ENCODE measurements at places on chromosomes 6 and 20.
A peak's percentile ranks its signal among the peaks of the same experiment; 100 is the strongest.

DNA sequence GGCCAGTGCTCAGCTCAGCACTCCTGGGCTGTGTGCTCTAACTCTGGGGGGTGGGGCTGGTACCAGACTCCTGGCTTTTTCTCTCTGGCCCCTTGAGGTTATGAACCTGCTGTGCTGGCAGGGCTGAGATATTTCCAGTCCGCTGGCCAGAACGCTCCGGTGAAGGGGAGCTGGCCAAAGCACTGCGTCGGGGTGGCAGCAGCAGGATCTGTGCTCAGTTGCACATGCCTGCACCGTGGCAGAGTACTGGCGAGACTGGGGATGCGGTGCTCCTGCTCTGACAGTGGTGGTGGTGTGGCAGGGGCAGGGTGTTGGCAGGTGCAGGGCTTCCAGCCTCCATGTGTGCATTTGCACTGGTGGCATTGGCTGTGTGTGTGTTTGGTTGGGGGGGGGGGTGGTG is 374.4 kb downstream of the PHF3 start:
- peak; percentile 10 for DNase-seq

- DNase-seq = no peak
These were observed 38.1 kb downstream of the BICRAL start for GRCh38 chr6:42819803-42820511.

GRCh38 chr6:170051229-170052172 is 239.4 kb downstream of the DLL1 start:
- no peak for DNase-seq

DNA sequence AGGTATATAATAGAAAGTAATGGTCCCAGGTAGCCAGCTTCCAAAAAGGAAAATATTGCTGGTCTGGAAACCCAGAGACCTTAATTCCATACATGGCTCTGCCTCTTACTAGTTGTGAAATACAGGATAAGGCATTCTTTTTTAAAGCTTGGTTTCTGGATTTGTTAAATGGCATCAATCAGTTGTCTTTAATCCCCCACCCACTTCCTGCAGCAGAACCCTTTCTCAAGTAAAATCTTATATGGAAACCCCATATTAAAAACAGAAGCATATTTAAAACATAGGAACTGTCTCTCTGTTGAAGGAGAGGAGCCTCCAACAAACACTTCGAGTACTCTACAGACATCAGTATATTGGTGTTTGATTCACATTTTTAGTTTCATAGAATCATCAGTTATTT is 6.2 kb upstream of the LCA5 start:
- DNase-seq = no peak

DNA sequence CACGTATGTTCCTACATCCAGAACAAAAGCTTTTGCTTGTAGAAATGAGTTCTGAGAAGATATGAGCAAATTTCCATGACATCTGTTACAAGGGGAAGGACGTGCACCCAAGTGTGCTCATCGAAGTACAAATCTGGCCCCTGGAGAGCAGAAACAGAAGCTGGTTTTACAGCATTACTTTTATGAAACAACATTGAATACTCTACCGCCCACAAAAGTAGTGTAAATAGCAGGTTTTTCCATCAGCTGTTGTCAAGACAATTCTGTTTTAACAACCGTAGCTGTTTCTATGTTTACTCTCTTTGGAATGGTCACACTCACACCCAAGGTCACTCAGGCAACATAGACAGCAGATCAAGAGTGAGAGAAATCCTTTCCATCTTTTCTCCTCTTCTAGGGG is 114.2 kb upstream of the SSTR4 start:
- no peak for DNase-seq

GRCh38 chr6:108782179-108783041 is 65.8 kb upstream of the ARMC2 start:
- DNase-seq = peak; percentile 68

DNA sequence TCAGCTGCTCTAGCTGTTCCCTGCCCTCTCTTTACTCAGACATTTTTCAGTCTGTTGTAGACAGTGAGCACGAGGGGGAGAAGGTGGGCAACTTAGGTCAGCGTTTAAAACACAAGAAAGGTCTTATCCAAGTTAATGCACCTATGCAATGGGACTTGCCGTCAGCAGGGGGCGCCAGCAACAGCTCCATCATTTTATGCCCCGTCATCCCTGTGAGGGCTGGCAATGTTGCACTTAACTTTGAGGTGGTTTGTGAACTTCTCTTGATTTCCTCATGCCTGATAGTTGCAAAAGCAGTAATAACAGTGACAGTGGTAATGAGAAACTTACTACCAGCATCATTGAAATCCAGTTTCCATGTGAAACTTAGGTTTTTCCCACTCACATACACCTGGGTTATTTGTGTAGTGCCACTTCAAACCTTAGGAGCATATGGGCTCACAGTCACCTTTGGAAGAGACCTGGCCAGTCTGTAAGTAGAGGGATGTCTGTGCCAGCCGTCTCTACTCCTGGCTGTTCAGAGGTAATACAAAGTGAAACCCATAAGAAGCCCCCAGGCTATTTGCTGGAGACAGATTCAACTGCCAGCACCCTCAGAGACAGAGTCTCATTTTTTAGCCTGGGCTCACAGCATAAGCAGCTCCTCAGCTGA is 44.9 kb upstream of the ID1 start:
- DNase-seq = peak; percentile 83

DNA sequence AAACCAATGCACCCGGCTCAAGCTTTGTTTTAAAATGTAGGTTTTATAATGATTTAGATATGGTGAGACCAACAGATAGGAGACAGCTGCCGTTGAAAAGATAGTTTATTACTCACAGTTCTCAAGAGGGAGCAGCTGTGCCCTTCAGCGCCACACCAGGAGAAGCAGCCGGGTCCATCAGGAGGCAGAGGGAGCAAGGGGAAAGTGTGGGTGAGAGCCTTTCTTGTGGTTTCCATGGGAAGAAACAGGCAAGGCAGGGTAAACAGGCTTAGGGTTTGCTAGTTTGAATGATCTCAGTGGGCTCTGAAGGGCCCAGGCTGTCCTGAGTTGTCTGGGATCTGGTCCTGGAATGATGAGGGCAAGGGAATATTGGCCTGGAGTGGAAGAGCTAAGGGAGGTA is 117.7 kb upstream of the PLCB4 start:
- no peak for DNase-seq

GRCh38 chr6:26123675-26123946 is 36.4 kb downstream of the HFE start:
- DNase-seq = no peak

DNA sequence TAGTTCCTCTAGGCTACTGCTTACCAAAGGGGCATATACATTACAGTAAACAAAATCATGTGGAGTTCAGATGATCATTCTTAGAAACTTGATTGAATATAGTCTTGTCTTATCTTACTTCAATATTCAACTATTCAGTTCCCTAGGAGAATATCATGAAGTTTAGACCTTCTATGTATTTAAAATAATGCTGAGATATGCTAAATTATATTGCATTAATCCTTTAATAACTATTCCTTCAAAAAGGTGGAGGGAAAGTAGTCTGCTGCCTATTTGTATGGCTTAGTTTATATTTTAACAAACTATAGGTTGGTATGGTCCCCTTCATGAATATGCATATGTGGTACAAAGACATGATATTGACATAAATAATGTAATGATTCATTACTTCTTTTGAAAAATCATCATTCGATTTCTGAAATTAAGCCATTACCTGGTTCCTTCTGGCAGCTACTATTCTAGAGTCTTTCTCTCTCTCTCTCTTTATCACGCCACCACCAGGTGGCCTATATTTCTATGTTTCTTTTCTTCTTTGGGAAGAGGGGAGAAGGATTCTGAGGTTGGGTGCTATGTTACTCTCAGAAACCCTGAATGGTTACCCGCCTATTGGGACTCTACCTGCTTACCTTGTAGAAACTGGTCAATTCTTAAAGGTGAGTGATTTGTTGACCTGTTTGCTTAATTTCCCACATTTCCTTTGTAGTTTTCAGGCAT is 855.8 kb downstream of the HACE1 start:
- no peak for DNase-seq

- DNase-seq = peak; percentile 72
These were observed 114.9 kb downstream of the AKAP7 start for GRCh38 chr6:131250122-131250521.

DNA sequence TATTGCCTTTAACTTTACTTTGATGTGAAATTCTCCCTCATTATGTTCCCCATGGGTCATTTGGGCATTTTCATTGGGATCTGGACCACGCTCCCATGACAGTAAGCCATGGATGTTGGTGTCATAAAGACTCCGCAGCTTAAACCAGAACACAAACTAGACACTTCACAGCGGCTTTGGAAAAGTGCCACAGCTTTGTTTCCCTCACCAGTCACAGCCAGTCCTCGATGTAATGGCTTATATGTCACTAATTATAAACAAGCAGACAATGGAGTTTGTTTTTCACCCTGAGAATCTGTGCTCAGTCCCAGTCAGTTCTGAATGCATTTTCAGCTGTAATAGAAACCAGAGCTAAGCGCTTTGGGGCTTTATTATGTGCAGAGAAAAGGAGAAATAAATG is 23.2 kb upstream of the DAAM2 start:
- DNase-seq = no peak

DNA sequence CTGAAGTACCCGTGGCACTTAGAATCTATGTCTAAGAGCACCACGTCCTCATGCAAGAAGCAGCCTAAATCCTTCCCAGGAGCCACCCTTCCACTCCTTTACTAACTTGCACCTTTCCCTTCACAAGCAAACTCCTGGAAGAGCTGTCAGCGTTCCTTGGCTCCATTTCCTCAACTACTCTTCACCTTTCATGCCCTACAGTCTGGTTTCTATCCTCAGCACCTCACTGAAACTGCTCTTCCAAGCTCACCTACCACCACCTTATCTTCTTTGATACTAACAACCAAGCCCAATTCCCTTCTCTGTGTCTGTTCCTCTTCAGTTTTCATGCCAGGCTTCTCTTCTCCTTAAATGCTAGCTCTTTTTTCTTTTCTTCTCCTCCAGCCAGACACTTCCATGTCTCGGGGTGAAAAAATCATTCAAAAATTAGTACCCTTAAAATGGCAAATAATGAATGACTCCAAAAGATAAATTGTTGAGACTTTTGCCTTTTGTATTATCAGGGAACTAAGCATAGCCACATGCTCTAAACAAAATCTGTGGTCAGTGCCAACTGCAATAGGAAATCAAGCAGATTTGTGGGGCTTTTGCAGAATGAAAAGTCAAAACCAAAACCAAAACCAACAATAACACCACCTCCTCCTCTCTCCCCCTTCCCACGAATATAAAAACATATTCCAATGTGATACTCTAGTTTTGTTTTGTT is 149.6 kb upstream of the KCNK16 start:
- DNase-seq = no peak

GRCh38 chr6:91127752-91128151 is 540.9 kb upstream of the MAP3K7 start:
- no peak for DNase-seq

- no peak for DNase-seq
These were observed 5.2 kb upstream of the IL17A start for GRCh38 chr6:52180787-52181558.

GRCh38 chr20:49286689-49287551 is 9.1 kb upstream of the ZNFX1 start:
- peak; percentile 25 for DNase-seq

- no peak for DNase-seq
These were observed 13.8 kb downstream of the UCKL1 start for GRCh38 chr20:63942250-63942951.

- DNase-seq = no peak
These were observed 49.8 kb downstream of the GMPR start for GRCh38 chr6:16288163-16288562.

- no peak for DNase-seq
These were observed 310.2 kb upstream of the CNR1 start for GRCh38 chr6:88476388-88476787.

DNA sequence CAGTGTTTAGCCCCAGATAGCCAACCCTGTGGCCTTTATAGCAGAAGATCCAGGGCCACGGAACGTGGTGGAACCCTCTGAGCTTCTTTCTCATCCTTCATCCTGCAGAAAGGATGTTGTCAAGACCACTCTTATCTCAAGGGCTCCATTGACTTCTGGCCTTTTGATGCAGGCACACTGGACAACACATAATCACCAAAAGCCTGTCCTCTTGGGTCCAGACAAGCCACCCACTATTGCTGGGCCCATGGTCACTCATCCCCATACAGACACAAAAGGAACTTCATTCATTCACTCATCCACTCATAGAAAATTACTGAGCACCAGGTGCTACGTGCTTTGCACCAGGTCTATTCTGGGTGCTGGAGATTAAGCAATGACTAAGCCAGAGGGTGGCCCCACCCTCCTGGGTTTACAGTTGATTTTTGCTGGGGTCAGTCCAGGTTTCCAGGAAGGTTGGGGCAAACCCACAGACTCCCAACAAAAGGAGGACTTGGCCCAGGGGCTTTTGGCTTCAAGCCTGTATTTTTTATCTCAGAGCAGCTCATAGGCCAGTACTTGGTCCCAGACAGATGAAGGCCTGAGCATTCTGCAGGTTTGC is 2.4 kb downstream of the CST8 start:
- no peak for DNase-seq

DNA sequence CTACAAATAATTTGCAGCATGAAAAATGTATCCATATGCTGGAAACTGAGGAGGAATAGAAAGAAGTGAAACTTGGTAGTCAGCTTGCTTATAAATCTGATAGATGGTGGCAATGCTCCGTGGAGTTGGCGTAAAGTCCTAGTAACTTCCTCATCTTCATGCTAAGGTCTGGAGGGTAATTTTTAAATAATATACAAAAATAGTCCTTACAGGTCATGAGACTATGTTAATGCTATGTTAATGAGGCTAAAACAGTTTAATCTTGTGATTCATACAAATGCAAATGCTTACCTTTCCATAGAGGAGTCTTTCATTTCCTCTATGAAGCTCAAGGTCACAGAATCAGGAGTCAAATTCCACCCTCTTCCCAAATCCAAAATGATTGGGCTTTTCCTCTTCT is 9.4 kb upstream of the CRIP3 start:
- no peak for DNase-seq

DNA sequence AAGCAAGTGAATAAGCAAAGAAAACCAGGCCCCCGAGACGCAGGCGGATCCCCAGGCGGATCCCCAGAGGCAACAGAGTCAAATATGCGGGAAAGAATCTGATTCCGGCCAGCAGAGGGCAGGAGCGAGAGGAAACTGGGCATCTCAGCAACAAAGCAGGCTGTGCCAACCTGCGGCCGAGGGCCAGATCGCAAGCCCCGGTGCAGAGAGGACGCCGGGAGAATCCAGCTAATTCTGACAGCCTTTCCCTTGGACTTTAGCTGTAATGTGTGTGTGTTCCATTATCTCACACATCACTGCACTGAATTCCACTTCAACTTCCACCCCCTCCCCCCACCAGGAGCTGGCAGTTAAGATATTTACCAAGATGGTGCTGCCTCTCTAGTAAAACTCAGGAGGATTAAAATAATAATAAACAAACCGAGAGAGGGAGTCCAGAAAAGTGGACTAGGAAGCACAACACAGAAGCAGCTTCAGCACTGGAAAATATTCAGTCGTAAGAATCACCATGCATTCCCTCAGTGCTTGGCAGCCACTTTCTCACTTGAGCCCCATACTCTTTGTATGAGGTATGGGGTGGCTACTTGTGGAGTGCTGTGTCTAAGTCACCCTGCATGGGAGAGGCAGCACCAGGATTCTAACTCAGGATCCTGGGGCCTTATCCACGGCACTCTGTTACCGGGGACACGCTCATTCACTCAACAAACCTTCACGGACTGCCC is 66.2 kb upstream of the SNX9 start:
- peak; percentile 94 for DNase-seq

GRCh38 chr6:136723780-136724179 is 68.5 kb downstream of the MAP3K5 start:
- peak; percentile 33 for DNase-seq

Data from kidney glomerular epithelial cell (primary cell).